T-cell (primary cell): ENCODE measurements at places on chromosomes 16 and 17.

DNA sequence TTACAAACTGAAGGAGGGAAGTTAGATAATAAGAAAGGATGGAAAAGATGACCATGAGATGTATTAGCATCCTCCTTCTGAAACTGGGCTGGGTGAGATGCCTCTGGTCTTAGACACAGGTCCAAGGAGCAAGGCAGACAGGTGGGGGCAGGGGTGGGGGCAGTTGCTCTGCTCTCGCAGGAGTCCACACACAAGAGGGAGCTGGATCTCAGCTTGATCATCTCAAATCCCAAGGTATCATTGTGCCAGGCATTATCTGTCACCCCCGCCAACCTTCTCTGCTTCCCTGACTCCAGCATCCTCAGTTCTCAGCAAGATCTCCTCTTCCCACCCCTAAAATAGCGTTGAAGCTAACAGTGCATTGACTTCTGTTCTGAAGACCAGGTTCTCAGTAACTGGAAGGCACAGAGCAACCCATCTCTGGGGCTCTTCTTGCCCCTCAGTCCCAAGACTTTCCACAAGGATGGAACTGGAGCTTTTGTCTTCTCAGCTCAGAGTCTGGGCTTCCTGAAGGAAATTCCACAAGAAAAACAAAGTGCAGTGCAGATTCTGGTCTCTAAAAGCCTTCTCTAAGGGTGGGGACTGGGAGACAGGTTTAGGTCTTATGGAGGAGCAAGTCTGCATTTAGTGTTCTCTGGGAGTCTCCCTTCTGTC is 1.6 kb downstream of the FLOT2 start:
- no peak for DNase-seq

- DNase-seq: no peak
Measured at GRCh38 chr17:45732926-45733505, 51.1 kb upstream of the CRHR1 start.

DNA sequence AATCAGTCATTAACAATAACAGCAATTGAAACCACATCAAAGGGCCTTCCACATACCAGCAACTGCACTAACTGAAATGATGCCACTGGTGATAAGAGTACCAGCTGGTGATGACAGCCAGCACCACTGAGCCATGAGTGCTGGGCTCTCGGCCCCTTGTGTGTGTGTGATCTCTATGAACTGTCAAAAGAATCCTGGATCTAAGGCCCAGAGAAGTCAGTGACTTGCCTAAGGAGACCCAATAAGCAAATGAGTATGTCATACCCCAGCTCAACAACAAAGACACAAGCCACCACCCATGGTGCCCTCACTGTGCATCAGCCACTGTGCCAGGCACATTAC is 220.9 kb downstream of the ZNF423 start:
- DNase-seq: no peak

GRCh38 chr16:52874042-52874441 is 178.7 kb downstream of the CHD9NB start:
- DNase-seq: no peak

GRCh38 chr16:4682616-4683254 is 10.6 kb upstream of the NUDT16L1 start:
- DNase-seq: no peak

DNA sequence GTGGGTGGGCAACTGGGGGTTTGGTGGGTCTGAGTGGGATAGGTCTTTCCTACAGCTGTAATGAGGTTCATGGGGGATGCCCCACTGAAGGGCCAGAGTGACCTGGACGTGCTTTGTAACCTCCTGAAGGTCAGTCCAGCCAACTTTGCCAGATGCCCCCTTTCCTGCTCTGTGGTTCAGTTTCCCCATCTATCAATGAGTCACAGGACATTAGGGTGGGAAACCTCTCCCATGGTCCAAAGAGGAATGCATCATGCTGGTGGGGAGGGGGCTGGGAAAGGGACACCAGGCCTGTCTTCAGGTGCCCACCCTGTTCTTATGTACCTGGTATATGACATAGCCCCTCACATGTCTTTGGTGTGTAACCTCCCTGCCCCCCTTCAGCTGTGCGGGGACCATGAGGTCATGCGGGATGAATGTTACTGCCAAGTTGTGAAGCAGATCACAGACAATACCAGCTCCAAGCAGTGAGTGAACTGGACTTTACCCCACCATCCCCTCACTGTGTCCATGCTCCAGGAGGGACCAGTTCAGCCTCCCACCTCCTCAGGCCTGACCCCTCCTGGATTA is 24.0 kb upstream of the ALKBH5 start:
- DNase-seq: no peak

DNA sequence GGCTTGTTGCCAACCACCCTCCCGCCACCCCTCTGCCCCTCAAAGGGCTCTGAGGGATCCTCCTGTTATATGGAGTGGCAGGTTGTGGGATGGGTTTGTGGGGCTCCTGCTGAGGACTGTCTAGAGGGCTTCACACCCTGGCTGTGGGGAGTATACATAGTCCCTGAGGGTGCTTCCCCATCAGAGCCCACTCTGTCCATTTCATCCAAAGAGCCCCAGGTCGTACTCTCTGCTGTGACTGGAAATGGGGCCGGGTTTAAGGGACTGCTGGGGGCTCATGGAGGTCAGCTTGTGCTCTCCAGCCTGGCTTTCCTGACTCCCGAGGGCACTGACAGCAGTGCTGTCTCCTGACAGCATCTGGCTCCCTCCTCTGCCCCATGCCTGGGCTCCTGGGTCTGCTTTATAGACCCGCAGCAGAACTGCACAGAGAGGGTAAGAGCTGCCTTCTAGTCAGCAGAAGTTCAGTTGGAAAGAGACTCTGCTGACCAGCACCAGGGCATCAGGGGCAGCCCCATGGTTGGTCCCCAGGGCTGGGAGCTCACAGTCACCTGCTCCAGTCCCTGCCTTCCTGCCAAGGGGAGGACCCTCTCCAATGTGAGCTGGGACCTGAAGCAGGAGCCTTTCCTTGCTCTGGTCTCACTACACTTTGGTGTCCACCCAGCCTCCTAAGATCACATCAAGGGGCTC is 17.8 kb upstream of the TNS4 start:
- DNase-seq: no peak

DNA sequence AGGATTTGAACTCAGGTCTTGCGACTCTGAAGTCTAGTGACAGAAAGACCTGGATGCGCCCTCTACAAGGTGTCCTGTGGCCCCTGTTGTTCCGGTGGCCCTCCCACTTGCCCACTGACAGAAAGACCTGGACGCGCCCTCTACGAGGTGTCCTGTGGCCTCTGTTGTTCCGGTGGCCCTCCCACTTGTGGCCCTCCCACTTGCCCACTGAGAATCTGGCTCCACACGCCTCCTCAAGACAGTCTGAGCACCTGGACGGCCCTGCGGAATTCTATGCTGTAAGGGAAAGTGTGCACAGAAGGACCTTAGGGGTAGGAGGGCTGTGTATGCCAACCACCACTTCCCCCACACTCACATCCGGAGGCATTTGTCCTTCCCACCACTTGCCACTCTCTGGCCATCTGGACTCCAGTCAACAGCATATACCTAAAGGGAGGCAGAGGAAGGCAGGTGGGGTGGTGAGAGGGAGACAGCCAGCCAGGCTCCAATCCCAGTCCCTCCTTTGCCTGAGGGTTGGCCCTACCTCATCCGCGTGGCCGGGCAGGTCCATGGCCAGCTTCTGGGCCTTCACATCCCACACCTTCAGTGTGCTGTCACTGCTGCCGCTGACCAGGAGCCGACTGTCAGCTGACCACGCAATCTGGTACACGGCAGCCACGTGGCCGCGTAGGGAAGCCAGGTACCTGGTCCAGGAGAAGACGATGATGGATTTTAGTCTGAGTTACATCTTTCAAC is 9.1 kb downstream of the NLE1 start:
- no peak for DNase-seq

GRCh38 chr17:63954402-63955063 is 18.2 kb downstream of the SCN4A start:
- peak; percentile 28 for DNase-seq

DNA sequence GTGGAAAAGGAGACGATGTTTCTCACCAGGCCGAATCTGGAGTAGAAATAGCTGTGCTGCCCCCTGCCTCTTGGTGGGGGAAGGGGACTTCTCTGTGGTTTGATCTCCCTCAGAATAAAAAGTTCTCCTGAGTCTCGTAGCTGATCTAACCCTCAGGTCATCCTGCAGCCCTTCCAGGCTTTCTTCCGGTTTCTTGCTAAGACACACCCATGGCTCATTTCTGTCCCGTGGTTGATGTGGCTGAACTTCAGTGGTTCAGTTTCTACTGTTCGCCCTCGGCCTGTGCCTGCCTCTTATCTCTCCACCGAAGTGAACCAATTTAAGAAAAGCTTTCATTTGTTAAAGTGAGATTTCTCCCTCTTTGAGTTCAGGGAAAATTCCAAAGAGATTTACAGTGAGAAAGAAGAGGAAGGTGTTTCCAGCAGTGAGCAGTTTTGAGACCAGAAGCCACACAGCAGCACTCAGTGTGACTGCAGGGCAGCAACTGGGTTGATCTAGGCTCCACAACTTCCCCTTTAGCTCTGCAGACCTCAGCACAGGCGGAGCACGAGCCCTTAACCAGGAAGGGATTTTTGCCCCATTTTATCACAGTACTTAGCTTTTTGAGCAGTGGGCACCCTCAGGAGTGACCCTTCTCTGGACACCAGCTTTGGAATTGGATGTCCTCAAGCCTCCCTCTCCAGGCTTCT is 34.9 kb upstream of the CACNG5 start:
- no peak for DNase-seq

DNA sequence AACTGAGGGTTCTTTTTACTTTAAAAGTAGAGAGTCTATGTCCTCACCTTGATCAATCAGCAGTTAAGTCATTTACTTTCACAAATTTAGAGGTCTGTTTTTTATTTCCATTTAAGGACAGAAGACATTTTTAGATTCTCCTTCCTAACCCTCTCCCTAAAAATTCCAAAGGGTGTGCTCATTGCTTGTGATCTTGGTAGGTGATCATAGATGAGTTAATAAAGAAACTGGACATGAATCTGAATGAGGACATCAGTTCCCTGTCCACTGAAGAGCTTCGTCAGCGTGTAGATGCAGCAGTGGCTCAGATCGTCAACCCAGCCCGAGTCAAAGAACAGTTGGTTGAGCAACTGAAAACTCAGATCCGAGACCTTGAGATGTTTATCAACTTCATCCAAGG is 8.8 kb downstream of the RUNDC1 start:
- DNase-seq: no peak

GRCh38 chr16:85090873-85091521 is 21.3 kb downstream of the CIBAR2 start:
- no peak for DNase-seq
